ENCODE measurements at places on chromosomes 3 and 15.

DNA sequence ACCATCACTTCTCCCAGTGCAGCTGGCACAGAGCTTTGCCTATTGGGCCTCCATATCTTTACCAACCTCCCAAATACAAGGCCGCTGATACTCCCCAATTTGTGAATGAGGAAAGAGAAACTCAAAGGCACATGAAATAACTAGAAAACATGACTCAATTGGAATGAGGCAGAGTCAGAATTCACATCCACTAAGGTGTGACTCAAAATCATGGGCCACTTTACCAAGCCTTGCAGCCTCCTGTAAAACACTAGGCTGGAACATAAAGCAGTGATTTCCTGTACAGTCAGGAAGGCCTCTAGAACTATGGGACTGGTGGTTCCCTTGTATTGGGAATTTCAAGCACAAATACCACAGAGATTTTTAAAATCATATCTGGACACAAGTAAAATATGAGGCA lies 128.6 kb downstream of the DCLK3 start:
- DNase-seq, result no peak

- DNase-seq, result no peak
Observed at GRCh38 chr3:144391236-144391635, 419.6 kb downstream of the DIPK2A start.

DNA sequence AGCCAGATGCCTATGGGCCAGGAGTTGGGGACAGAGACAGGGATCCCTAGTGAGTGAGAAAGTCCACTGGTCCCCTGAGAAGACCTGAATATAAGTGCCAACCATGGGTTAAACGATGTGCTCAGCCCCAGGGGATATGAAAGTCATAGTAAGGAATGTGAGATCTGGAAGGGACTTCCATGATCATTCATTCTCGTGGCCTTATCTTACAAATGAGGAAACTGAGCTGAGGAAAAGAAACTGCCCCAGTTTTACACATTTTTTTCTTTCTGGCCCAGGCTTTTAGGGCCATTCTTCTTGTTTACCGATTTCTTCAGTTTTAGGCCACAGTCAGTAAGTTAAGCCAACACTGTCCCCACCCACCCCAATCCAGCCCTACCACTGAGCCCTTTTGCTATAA lies 11.1 kb downstream of the CD80 start:
- no peak for DNase-seq

GRCh38 chr15:30885814-30886213 lies 17.9 kb upstream of the FAN1 start:
- DNase-seq, result no peak

DNA sequence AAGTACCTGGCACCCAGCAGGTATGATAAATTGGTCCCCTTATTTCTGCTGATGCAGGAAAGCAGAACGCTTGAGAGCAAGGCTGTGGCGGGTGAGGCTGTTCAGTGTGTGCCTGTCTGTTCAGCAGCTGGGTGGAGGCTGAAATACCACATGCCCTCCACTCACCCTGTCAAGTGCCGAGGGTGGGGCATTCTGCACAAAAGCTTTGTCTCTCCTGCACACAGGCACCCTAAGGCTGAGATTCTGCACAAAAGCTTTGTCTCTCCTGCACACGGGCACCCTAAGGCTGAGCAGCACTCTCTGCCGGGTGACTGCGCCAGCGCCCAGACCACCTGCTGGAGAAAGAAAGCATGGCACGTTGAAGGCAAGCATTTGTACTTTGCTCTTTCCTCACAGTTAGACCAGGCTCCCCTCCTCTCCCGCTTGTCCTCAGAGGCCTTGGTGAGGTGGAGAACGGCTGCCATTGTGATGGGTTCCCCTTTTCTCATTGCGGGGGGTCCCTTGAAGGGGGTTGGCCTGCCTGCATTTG lies 97.5 kb downstream of the BDH1 start:
- no peak for DNase-seq

GRCh38 chr15:84659904-84660781 lies 2.1 kb upstream of the NMB start:
- DNase-seq, result no peak

DNA sequence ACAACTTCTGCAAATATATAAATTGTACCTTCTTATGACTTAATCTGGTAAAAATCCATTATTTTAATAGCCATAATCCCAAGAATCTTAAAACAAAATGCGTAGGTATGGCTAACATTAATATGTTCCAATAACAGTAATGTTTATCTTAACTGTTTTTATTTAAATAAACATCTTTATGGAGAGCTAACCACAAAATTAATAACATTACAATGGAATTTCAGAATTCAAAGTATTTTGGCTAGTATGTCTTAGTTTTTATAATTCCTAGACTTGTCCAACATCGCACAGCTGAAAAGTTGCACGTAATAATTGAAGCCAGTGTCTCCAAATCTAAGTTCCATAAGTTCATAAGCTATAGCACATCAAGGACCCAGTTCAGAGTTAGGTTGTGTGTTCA lies 47.6 kb downstream of the ANKRD28 start:
- DNase-seq, result no peak

DNA sequence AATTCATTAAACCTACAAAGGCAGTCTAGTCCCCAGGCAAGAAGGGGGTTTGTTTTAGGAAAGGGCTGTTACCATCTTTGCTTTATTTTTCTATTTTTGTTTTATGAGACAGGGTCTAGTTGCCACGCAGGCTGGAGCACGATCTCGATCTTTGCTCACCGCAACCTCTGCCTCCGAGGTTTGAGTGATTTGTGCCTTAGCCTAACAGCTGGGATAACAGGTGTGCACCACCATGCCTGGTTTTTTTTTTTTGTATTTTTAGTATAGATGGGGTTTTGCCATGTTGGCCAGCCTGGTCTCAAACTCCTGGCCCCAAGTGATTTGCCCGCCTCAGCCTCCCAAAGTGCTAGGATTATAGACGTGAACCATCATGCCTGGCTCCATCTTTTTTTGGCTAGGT lies 4.9 kb downstream of the HIGD1A start:
- DNase-seq, result no peak

- no peak for DNase-seq
Observed at GRCh38 chr15:86557018-86557550, 477.4 kb downstream of the AGBL1 start.

DNA sequence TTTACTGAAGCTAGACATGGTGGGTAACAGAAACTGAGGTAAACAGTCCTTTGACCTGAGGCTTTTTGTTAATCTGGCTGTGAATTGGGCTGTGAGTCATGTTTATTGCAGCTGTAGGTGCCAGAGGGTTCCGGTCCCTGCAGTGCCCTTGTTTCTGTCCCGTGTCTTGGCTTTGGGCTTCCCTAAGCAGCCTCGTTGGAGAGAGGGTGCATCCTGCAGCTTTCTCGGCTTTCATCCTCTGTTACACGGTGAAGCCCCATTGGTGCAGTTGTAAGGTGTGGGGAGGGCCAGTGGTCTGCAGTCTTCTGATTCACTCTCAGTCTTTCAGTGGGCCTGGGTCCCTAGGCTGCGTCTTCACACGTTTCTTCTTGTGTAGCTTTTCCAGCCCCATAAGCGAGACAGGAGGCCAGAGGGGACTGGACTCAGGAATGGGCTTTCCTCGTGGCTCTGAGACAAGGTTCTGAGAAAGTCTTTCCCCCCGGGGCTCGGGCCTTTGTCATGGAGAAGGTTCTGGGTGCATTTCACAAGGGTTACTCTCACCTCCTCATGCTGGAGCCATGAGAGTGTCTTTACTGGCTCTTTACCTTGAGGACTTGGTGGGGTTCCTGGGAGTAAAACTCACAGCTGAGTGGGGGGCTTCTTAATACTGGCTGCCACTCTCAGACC lies 33.1 kb downstream of the ASB7 start:
- DNase-seq, result no peak

DNA sequence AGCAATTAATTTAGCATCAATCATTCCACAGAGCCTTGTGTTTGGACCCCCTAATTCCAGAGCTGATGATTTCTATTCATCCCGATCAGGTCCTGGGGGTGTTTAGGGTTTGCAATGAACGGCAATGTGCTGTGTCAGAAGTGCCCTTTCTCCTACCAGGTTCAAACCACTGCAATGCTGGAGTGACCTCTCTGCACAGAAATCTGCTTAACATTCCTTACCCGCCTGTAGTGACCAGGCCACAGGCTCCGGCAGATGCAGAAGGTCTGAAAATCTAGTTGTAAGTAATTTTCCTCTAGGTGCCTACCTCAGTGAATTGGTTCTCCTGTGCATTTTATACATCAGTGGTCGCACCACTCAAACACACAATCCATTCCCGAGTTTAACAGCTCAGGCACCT lies 725.3 kb upstream of the CFAP20DC start:
- no peak for DNase-seq
